ENCODE measurements at places on chromosomes 3 and 15.
A peak's percentile ranks its signal among the peaks of the same experiment; 100 is the strongest.

DNA sequence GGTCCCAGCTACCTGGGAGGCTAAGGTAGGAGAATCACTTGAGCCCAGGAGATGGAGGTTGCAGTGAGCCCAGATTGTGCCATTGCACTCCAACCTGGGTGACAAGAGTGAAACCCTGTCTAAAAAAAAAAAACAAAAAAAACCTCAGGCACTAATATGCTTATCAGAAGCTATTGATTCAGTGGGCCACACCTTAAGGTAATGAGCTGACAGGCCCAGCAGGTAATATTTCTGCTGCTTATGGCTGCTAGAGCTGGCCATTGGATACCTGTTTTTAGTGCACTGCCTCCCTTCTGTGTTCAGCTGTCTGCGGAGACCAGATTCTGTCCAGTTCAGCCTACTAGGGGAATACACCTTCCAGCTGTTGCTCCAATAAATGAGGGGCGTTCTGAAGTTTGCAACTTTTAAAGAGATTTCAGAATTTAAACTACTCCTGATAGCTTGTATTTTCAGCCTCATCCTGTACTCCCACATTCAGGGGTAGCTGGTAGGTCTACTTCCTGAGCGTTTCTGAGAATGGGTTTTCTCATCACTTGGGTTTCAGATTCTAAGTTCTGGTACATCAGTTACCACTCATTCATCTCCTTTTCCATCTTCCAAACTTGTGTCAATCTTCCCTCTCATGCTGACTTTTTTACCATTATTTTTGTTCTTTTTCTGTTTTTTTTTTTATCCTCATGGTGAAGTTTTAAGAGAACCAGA lies 69.0 kb downstream of the ATP11B start:
- no peak for DNase-seq

DNA sequence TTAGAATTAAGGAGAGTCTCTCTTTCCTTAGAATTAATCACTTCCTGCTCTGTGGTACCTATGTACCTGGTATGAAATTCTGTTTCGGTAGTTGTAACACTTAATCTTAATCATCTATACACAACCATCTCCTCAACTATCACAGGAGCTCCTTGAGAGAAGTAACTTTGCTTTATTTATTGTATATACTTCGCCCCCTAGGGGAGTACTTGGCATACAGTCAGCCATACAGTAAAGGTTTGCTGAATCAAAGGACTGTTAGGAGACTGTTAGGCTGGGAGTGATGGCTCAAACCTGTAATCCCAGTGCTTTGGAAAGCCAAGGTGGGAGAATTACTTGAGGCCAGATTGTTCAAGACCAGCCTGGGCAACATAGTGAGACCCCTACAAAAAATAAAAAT lies 44.7 kb downstream of the RORA start:
- DNase-seq = no peak

- no peak for DNase-seq
Measured at GRCh38 chr15:34999906-35000305, 11.8 kb upstream of the ZNF770 start.

DNA sequence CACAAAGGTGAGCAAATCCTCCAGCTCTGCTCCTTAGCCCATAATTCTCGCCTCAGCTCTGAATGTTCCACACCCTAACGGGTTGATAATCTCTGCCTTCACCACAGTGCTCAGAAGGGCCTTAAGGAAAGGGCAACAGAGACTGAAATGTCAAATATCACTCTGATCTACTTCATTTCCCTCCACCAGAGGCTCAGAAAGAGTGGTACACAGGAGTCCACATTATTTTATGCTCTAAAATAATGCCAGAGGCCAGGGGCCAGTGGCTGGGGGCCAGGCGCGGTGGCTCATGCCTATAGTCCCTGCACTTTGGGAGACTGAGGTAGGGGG lies 72.2 kb downstream of the MB21D2 start:
- DNase-seq = no peak

DNA sequence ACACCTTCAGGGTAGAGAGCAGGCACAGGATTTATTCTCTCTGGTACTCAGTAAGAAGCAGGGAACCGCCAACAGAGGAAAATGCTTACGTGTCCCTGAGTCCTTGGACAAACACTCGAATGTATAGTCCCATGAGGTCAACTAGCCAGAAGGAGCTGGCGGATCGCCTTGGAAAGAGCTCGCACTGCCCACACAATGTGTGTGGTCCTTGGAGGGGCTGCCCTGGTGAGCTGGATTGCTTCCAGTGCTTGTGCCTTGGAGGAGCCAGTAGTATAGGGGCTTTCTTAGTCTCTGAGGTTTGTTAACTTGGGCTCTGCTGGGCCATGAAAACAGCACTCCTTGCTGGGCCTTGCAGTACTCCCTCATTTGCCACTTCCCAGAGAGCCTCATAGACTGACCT lies 40.7 kb upstream of the VILL start:
- DNase-seq = no peak

GRCh38 chr3:155425396-155425795 lies 131.9 kb upstream of the STRIT1 start:
- no peak for DNase-seq

- DNase-seq = no peak
Measured at GRCh38 chr15:80613762-80614365, 81.2 kb upstream of the ABHD17C start.

DNA sequence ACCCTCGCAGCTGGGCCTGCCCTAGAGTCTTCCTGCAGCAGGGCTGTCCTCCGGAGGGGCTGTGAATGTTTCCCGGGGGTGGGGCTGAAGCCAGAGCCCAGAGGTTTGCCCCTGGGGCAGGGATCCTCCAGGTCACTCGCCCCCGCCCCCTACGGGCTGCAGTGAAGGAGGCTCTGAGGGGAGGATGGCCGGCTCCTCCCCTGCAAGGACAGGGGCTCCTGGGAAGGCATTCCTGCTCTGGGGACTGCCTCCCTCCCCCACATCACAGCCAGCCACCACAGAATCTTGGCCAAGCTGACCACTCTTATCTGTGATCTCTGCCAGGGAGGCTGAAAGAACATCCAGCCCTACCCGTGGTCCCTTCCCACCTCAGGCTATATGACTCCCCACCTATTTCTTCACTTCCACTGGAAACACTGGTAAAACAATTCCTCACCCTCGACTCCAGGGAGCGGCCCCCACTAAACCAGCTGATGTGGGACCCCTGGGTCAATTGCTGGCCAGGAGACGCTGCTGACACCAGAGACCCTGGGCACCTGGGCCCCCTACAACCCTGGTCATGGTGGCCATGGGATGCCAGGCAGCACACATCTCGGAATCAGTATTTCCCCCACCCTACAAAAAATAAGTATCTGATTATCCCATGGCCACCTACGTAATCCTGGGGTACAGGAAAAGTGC lies 66.0 kb downstream of the HMCES start:
- DNase-seq = no peak

- no peak for DNase-seq
Measured at GRCh38 chr15:55003965-55004873, 192.5 kb downstream of the RSL24D1 start.

DNA sequence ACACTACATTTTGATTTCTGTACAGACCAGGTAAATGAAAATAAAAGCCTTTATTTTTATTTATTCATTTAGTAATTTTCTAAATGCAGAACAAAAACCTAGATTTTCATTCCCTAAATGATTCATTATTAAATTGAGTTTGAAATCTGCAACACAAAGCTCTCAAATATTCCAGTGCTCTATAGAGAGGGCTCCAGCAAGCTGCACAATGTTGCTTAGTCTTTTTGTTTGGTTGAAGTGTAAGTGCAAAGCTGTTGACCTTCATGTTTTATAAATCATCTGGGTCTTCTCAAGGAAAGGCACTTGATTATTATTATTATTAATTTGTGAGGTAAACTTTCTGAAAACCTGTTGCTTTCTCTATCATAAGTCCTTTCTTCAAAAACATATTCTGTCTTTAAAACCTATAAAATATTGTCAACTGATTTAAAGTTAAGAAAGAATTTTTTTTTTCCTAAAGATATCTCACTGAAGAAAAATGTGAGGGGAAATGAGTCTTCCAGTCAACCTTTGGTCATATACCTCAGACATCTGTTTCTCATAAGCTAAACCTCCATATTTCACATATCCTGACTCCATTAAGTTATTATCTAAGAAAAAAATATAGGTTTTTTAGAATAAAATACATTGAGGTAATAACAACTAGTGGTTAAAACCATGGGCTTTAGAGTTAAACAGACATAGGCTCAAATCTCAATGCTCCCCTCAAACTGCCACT lies 100.7 kb downstream of the ZIC4 start:
- DNase-seq = no peak

GRCh38 chr15:37249249-37249648 lies 148.9 kb upstream of the MEIS2 start:
- DNase-seq = no peak

DNA sequence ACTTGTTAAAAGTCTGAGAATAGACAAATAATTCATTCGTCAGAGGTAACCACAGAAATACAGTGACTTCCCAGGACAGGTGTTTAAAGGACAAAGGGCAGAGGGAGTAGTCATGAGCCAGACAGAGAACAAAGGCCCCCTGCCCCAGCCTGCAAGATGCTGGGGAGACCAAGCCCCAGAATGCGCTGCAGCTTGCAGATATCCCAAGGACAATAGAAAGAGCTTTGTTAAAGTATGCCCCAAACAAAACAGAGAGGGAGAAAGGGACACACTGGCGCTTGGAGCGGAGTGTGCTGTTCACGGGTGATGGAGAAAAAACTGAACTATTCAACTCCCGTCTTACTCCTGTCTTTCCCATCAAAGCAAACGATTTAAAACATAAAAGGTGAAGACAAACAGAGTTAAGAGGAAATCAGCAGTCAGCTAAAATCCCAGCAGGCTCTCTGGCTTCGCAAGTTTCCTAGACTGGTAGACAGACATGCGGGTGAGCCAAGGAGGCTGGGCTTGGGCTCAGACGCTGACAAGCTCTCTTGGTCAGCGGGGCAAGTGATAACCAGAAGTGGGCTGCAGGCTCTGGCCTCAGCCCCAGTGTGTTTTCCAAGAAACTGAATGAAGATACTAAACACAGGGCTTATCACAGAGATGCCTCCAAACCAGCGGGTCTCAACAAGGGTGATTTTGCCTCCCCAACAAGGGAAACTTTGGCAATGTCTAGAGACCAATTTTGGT lies 130.1 kb downstream of the UACA start:
- DNase-seq = no peak

- no peak for DNase-seq
Measured at GRCh38 chr3:188780193-188781147, 391.3 kb upstream of the TPRG1 start.

GRCh38 chr15:74402873-74403587 lies 30.7 kb downstream of the SEMA7A start:
- no peak for DNase-seq

DNA sequence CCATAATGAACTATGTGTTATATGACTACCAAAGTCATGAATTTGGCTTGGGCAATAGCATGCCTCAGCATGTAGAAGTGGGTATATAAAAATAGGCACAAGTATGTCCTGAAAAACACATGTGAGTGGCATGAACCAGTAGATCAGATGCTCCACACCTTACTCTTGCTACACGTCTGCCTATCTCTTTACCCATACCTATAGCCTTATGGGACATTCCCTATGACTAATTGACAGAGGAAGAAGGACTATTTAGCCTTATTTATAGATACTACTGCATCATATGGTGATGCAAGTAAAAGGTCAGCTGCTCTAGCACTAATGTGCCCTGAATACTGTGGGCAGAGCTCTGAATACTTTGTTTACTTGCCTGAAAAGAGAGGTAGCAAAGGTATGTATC lies 81.0 kb upstream of the ZPLD1 start:
- no peak for DNase-seq

DNA sequence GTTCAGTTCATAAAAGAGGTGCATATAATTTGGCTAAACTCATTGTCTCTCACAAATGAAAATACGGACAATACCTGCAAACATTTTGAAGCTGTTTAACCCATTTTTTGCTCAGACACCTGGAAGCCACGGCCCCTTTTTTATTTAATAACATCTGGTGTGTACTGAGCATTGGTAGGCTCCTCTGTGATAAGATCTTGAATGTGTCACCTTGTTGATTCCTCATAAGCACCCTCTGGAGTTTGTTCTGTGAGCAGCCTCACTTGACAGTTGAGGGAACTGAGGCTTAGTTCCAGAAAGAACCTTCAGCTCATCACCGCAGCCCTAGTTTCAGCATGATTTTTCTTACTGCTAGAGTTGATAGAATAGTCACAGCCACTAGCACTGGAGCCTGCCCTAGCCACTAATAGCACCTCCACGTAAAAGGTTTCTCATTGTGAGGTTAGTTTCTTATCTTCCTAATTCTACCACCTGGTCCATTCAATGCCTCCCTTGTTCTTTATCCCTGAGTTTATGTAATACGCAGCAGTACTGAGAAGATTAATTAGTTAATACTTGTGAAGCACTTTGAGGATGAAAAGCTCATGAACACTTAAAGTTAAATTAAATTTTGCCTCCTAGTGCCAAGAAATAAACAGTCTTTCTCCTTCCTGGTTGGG lies 71.9 kb downstream of the ITPR1 start:
- no peak for DNase-seq

DNA sequence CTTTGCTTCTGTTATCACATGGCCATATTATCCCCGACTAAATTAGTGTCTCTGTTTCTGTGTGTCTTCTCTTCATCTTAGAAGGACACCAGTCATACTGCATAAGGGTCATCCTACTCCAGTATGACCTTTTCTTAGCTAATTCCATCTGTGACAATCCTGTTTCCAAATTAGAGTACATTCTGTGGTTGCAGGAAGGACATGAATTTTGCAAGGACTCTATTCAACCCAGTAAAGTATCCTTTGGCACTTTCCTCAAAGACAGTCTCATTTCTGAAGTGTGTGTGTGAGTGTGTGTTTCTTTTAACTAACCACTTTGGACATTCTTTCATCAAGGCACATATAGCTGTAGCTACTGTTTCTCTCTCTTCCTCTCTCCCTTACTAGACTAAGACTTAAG lies 15.2 kb upstream of the MME start:
- DNase-seq = no peak

- DNase-seq = no peak
Measured at GRCh38 chr15:27256446-27256845, 285.5 kb downstream of the GABRG3 start.

GRCh38 chr3:56918111-56918568 lies 116.4 kb upstream of the ARHGEF3 start:
- DNase-seq = peak; percentile 53

- DNase-seq = no peak
Measured at GRCh38 chr3:191415566-191415965, 45.4 kb upstream of the PYDC2 start.

- no peak for DNase-seq
Measured at GRCh38 chr15:93308026-93308690, 219.1 kb upstream of the RGMA start.

DNA sequence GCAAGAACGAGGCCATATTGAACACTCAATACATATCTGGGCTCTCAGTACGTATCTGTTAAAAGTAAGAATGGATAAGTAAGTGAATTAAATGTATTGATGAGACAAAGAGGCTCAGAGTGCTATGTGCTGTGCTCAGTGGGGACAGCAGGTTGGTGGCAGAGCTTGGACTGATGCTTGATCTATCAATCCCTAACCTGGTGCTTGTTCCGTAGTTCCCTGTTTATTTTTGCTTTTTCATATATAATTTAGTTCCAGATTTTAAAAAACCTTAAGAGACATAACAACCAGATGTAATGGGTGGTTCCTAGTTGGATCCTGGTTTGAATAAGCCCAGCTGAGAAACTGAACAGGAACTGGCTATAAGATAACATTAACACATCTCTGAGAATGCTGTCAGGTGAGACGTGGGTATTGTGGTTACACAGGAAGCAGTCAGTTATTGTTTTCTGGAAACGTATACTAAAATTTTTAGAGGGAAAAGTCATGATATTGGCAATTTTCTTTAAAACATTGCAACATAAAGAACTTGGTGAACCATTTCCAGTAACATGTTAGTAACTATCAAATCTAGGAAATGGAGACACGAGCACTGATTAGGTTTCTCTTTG lies 120.5 kb downstream of the FOXB1 start:
- no peak for DNase-seq

- DNase-seq = no peak
Measured at GRCh38 chr15:94610485-94610884, 379.1 kb downstream of the MCTP2 start.
